ENCODE measurements at places on chromosomes 7 and 10. TPM values are rescaled to one million over a fixed set of nuclear protein-coding genes. Genes with fewer than 3 reads are reported as not detected.

The PLAC9 gene
- total RNA-seq: not detected

The C10orf67 gene
- total RNA-seq: 0.18 TPM

The IFRD1 gene
- 97.1 TPM for total RNA-seq

The SYCE1 gene
- total RNA-seq: 0.24 TPM

GRCh38 chr7:28697913-28698563 is 260.1 kb downstream of the TRIL start:
- no peaks in the 10 kb centered on the region for H3K4me1 ChIP-seq
- peaks cover 2% of the 10 kb centered on the region for H3K27me3 ChIP-seq
- no peak overlapping the region for H3K4me3 ChIP-seq
- no peak for DNase-seq
- H3K36me3 ChIP-seq: no peaks in the 10 kb centered on the region
- H3K27ac ChIP-seq: no peak overlapping the region

DNA sequence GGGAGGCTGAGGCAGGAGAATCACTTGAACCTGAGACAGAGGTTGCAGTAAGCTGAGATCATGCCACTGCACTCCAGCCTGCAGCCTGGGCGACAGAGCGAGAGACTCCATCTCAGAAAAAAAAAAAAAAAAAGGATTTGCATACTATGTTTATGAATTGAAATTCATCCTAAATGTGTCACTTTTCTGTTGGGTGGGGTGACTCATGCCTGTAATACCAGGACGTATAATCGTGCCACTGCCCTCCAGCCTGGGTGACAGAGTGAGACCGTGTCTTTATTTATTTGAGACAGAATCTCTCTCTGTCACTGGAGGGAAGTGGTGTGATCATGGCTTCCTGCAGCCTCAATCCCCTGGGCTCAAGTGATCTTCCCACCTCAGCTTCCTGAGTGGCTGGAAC is 5.8 kb downstream of the ZNF212 start:
- no peak overlapping the region for H3K4me3 ChIP-seq
- peaks cover 47% of the 10 kb centered on the region for H3K4me1 ChIP-seq
- peaks cover 22% of the 10 kb centered on the region for H3K36me3 ChIP-seq
- DNase-seq: no peak
- H3K27ac ChIP-seq: peak overlapping the region; percentile 80

DNA sequence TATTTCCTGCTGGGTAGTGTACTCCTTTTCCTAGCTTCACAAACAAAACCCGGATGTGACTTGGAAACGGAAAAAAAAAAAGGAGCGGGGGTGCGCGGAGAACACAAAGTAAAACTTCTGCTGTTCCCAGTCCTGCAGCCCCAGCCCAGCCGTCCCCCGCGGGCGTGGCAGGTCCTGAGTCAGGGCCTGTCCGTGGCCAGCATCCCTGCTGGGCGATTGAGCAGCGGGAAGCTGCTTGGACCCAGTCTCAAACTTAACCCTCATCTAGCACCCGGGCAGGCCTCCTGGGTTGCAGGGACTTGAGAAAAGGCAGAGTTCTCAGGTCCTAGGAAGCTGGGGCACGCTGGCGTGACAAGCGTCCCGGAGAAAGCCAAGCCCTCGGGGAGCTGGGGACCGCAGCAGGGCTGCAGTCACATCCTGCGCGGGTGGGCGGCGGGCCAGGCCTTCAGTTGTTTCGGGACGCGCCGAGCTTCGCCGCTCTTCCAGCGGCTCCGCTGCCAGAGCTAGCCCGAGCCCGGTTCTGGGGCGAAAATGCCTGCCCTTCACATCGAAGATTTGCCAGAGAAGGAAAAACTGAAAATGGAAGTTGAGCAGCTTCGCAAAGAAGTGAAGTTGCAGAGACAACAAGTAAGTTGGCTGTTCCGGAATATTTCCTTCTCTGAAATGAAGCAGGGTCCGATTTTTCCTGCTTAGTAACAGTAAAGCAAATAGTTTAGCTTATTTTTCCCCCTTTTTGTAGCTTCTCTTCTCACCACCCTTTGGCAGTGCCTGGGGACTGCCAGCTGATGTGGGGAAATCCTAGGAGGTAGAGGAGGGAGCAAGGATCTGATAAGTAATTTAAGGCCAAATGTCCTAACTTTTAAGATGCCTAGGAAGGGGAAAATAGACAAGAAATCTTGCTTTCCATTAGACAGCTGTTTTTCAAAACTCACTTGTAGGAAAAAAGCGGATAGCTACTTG is at the start of gene GNG11:
Gene GNG11, plus strand, starts transcription at position 129 of the 960 bp plus-strand sequence. Its CDS starts 403 bp downstream, at position 532.
- H3K4me3 ChIP-seq: peak within 1 kb of the TSS; percentile 51
- H3K27me3 ChIP-seq: peaks cover 17% of the 10 kb centered on the region
- no peaks in the 10 kb centered on the region for H3K36me3 ChIP-seq
- no peaks in the 10 kb centered on the region for H3K4me1 ChIP-seq

- no peaks in the 10 kb centered on the region for H3K27me3 ChIP-seq
- no peak overlapping the region for H3K27ac ChIP-seq
- no peak overlapping the region for H3K4me3 ChIP-seq
Observed at GRCh38 chr10:126930131-126930882, 25.1 kb downstream of the DOCK1 start.

- H3K36me3 ChIP-seq: no peaks in the 10 kb centered on the region
- H3K27ac ChIP-seq: no peak overlapping the region
Observed at GRCh38 chr10:118204292-118204943, 137.7 kb downstream of the FAM204A start.

DNA sequence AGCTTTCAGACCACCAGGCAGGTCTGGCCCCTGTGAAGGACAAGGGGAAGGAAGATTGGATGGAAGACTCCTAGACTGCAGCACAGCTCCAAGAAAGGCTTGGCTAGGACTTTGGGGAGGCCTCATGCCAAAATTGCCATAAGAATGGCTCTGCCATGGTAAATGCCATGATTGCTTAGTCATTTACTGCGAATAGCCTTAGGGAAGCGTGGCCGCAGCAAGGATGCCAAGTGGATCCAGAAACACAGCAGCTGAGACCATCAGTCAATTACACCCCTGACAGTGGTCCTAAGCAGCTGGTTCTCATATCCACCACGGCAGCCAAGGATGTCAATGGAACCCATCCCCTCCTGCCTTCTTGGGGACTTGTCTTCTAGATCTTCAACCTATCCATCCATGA is 88.2 kb upstream of the AUTS2 start:
- no peaks in the 10 kb centered on the region for H3K27me3 ChIP-seq
- DNase-seq: no peak
- no peak overlapping the region for H3K4me3 ChIP-seq
- H3K27ac ChIP-seq: no peak overlapping the region
- H3K36me3 ChIP-seq: no peaks in the 10 kb centered on the region

DNA sequence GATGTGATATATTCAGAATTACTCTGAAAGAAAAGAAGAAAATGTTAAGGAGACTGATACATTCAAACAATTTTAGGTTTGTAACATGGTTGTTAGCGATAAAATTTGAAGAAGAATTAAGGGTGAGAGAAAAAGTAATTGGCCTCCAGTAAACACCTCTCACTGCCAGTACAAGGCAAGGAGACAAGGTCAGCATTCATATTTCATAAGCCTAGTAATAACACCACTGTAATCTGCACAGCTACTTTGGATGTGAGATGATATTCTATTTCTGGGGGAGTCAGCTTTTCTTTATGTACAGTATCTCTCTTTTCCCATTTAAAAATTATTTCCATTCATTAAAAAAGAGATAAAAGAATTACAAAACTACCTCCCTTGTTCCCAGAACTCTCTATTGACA is 621.1 kb downstream of the NRG3 start:
- H3K4me1 ChIP-seq: no peaks in the 10 kb centered on the region
- H3K4me3 ChIP-seq: no peak overlapping the region
- no peak for DNase-seq
- no peaks in the 10 kb centered on the region for H3K36me3 ChIP-seq

DNA sequence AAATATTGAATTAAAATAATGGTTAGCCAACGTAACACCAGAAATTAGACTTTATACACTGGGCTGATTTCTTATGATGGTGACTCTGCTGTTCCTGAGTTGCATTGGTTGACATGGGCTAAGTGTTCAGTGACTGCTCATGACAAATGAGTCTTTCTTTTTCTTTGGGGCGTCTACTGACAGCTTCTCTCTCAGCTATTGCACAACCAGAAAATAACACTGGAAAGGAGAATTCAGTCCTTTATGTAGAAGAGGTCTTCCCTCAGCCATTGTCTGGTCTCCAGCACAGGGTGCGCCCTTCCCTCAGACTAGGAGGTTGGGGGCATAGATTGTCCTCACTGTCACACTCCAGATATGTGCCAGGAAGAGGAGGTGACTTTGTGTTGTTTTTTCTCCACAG is 21.6 kb downstream of the PNLIP start:
- no peak overlapping the region for H3K4me3 ChIP-seq
- peaks cover 2% of the 10 kb centered on the region for H3K27me3 ChIP-seq

- H3K27ac ChIP-seq: no peak overlapping the region
- H3K27me3 ChIP-seq: no peaks in the 10 kb centered on the region
- no peak overlapping the region for H3K4me3 ChIP-seq
- no peaks in the 10 kb centered on the region for H3K4me1 ChIP-seq
- no peak for DNase-seq
Observed at GRCh38 chr7:138575897-138576428, 115.9 kb downstream of the TRIM24 start.

DNA sequence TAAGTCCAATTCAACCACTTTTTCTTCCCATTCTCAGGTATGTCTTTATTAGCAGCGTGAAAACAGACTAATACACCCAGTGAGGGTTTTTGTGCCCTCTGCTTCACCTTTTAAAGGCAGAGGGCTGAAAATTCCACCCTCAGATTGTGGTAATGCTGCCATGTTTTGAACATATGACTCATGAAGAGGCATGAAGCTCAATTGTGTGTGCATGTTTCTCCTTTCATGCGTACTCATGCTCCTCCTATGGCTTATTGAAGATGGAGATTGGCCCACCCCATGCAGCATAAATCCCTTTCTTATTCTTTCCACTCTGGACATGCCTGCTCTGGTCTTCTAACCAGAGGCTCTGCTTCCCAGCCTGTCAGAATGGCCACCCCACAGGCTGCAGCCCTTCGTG is 168.0 kb upstream of the PRKCQ start:
- no peak overlapping the region for H3K4me3 ChIP-seq
- no peak overlapping the region for H3K27ac ChIP-seq
- no peak for DNase-seq
- H3K4me1 ChIP-seq: peaks cover 4% of the 10 kb centered on the region

Data from activated T-helper 1 cell treated with anti-CD3 and anti-CD28 coated beads, Interleukin-12 subunit alpha, Interleukin-12 subunit beta, Interleukin-2, Interleukin-4 antibody, amounts not matched to agents 30 ng/mL and 10 ng/mL and 1 ng/mL, durations not matched to agents 14 hours and 24 hours and 36 hours (primary cell).